ENCODE measurements at places on chromosomes 1 and 21.

GRCh38 chr1:107590900-107591622 is 373.9 kb downstream of the VAV3 start:
- DNase-seq: no peak

DNA sequence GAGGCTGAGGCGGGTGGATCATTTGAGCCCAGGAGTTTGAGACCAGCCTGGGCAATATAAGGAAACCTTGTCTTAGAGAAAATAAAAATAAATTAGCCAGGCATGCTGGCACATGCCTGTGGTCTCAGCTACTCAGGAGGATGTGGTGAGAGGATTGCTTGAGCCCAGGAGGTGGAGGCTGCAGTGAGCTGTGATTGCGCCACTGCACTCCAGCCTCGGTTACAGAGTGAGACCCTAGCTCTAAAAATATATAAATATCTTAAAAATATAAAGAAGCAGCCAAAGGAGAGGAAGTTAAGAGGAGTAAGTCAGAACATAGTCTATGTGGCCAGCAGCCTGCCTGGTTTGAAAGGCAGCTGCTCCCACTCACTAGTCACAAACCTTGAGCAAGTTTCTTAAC is 4.5 kb upstream of the IL10RB start:
- no peak for DNase-seq

GRCh38 chr1:215766521-215766920 is 199.4 kb downstream of the KCTD3 start:
- no peak for DNase-seq

- no peak for DNase-seq
These were observed 114.2 kb downstream of the BCAR3 start for GRCh38 chr1:93567255-93567918.

- no peak for DNase-seq
These were observed 34.0 kb downstream of the MACF1 start for GRCh38 chr1:39238476-39238875.

DNA sequence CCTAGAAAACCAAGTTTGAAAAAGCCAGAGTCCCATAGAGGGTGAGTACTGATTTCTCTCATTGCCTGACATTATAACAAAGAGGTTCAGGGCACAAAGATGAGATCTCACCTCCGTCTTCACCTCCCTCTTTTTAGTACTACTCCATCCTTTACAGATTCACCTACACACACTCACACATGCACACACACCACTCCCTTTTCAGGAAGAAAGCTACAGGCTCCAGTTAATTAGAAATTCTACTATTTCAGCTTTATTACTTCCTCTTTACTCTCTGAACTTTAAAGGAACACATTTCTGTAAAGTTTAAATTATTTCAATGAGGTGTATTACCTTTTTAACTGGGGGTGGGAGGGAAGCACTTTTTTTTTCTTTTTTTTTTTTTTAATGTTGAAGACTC is 59.6 kb upstream of the PRDX6 start:
- DNase-seq: no peak

DNA sequence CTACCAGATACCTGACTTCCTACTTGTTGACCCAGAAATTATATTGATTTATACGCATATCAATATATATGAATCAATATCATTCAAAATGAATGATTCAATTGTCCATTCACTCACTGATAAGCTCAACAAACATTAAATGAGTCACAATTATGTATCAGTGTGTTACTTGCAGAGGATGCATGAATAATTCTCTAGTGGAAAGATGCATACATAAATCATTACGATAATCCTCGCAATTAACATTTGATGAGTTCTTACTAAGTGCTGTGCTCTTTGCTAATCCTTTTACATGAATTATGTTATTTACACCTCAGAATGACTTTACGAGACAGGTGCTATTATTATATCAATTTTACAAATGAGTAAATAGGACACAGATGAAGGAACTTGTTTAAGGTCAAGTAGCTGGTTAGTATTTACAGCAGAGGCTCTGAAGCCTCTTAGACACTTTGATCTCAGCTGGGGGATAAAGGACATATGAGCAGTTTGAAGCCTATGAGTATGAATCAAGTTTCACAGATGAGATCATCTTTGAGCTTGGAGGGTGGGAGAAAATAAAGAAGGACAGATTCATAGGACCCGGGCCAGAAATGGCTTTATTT is 112.8 kb upstream of the ADAMTS5 start:
- DNase-seq: no peak

GRCh38 chr1:1245178-1245816 is 1.2 kb downstream of the C1QTNF12 start:
- no peak for DNase-seq

DNA sequence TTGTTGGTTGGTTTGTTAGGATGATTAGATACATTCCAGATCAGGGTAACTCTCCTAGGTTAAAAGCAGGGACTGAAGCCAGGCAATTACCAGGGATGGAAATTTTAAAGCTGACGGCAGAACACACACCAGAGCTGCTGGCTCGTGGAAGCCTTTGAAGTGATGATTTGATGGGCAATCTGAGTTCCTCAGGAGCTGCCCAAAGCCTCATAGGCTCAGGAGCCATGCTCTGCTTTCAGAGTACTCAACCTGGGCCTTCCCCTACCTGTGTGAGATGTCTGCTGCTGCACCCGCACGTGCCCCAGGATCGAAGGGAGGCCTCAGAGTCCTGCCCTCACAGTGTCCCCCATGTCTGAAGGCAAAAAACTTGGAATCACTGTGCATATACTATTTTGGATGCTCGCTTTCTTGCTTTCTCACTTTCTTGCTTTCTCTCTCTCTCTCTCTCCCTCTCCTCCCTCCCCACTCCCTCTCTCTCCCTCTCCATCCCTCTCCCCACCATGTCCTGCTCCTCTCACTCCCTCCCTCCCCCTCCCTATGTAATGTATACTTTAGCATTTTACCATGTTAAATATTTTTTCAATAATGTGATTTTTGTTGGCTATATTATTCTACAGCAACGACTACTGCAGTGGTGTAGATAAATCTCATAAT is 18.0 kb downstream of the MGST3 start:
- no peak for DNase-seq

- DNase-seq: no peak
These were observed 6.3 kb downstream of the SRSF11 start for GRCh38 chr1:70227439-70227838.

DNA sequence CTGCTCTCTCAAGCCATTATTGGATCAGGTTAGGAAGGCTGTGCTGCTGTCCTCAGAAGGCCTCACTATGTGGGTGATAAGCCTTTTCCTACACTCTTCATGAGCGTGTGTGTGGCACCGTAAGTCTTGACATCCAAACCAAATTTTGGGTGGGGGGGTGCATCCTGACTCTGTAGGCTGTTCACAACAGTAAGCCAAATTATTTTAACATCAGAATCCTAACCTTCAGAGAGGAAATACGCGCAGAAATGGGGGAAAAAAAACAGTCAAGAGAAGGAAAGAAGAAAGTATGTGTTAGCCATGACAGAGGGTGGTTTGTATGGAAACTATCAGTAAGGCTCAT is 21.0 kb downstream of the STPG1 start:
- DNase-seq: no peak

DNA sequence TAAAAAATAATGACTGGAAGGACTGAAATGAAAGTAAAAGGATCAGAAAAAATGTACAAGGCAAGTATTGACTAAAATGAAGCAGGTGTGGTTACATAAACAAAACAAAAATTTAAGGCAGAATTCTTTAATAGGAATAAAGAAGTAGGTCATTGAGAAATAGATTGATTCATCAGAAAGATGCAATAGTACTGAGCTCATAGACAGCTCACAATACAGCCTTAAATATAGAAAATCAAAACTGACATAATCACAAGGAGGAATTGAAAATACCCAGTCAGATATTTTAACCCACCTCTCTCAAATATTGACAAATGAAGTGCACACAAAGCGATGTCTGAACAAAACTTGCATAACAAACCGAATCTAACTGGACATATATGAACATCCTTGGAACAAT is 366.8 kb upstream of the DPYD start:
- DNase-seq: no peak

DNA sequence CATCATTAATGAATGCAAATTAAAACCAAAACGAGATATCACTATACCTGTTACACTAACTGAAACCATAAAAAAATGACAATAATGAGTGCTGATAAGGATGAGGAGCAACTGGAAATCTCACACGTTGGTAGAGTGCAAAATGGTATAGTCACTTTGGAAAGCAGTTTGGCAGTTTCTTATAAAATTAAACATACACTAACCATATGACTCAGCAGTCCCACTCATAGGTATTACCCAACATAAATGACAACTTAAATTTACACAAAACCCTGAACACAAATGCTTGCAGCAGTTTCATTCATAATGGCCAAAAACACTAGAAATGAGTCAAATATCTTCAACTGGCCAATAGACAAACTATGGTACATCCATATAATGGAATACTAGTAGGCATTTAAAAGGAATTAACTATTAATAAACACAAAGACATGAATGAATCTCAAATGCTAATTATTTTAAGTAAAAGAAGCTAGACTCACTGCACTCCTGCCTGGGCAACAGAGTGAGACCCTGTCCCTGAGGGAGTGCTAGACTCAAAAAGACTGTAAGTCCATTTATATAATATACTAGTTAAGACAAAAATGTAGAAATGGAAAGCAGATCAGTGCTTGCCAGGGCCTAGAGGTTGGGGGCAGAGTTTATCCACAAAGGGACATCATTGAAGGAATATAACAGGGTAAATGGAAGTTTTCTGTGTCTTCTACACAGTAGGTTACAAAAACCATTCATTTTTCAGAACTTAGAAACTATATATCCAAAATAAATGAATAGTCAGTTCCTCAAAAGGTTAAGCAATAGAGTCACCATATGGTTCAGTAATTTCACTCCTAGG is 77.4 kb downstream of the EIF4G3 start:
- DNase-seq: no peak

DNA sequence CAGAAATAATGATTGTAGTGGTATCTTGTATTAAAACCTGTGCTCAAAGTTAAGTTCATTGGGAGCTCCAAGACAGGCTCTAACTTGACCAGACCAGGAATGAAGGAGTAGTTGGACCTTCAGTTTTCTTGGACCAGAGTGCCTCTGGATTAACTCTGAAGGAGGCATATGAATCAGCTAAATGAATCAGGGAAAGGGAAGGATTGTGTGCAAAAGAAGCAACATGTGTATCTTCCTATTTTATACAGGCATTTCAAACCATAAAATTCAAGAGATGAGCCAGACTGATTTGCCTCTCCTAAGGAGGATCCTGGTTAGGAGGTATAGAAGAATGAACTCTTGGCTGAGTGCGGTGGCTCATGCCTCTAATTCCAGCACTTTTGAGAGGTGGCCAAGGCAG is 71.4 kb downstream of the CC2D1B start:
- DNase-seq: no peak

DNA sequence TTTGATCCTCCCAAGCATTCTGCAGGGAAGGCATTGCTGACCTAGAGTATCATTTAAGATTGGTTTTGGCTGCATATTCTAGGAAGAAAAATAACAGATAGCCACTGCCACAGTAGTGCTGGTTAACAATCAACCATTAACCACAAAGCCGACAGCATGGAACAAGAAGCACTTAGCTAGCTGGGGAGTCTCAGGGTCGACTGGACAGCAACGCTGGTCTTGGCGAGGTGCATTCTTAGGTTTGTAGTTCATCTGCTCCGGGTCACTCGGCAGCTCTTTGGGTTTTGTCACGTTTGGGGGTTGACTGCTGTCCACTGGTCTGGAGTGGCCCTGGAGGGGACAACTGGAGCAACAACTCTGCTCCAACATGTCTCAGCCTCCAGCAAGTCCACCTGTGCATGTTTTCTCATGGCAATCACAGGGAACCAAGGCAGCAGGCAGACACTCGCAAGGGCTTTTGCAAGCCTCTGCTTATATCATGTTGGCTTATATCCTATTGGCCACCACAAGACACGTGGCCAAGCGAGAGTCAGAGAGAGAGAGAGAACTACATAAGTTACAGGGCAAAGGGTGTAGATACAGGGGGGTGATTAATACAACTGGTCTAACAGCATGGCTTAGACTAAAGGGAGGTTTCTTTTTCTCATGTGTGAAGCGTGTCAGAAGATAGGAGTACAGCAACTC is 99.5 kb downstream of the LACTBL1 start:
- DNase-seq: no peak

DNA sequence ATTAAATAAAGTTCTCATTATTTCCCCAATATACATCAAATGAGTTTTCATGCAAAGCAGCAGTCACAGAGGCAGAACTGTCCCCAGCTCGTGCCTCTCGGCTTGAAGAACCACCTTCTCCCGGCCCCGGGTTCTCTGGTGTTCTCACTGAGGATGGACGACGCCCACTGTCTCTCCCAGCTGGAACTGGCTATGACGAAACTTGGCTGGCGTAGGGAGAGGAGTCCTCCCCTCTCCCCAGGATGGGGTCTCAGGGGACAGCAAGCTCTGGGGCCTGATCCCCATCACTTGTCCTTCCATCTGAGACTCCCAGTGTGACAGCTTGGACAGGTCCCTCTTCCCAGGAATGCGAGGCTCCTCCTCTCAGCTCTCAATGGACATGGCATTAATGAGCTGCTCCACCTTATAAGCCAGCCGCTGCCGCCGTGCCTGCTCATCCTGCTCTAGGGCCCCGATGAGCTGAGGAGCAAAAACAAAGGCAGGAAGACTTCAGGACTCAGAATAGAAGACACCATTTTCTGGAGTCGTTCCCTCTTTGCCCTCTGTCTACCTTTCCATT is 116.0 kb upstream of the CD34 start:
- DNase-seq: no peak

GRCh38 chr1:69738458-69739250 is 170.9 kb downstream of the LRRC7 start:
- no peak for DNase-seq
